ENCODE measurements at places on chromosomes 6 and 20. TPM values are rescaled to one million over a fixed set of nuclear protein-coding genes. Genes with fewer than 3 reads are reported as not detected.
A peak's percentile ranks its signal among the peaks of the same experiment; 100 is the strongest.

- peak; percentile 90 for DNase-seq
These were observed 4.7 kb downstream of the CITED2 start for GRCh38 chr6:139369568-139370282.

DNA sequence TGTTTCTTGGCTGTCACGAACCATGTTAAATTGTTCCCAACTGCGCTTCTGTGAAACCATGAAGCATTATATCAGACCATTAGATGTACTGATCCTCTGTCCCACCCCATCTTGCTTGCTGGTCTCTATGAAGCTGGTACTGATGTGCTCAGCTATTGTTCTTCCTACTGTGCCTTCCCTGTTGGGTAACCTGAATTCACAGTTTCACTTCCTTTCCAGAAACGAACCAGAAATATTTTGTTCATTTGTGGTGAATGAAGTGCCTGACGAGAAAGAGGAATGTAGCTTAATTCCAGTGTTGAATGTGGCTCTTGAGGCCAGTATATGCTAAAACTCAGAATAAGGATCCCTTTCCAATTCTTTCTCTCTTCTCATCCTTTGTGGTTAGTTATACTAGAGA lies 58.1 kb upstream of the SNAP91 start:
- DNase-seq, result no peak

GRCh38 chr6:14720411-14721102 lies 525.3 kb upstream of the JARID2 start:
- no peak for DNase-seq

GRCh38 chr6:142883011-142883410 lies 62.0 kb downstream of the HIVEP2 start:
- DNase-seq, result no peak

DNA sequence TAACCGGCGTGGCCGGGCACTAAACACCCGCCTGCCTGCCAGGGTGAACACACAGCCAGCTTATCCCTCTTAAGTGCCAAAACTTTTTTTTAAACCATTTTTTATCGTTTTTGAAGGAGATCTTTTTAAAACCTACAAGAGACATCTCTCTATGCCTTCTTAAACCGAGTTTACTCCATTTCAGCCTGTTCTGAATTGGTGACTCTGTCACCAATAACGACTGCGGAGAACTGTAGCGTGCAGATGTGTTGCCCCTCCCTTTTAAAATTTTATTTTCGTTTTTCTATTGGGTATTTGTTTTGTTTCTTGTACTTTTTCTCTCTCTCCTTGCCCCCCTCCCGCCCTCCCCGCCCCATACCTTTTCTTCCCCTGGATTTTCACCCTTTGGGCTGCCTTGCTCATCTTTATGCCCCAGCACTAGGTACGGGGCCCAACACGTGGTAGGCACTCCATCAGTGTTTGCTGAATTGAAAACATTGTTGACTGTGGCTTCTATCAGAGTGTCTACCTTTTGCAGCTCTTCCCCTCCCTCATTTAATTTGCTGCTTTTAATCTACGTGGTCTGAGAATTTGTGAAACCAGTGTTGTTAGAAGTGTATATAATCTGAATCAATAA lies 1.5 kb downstream of the ZCCHC3 start:
- no peak for DNase-seq

DNA sequence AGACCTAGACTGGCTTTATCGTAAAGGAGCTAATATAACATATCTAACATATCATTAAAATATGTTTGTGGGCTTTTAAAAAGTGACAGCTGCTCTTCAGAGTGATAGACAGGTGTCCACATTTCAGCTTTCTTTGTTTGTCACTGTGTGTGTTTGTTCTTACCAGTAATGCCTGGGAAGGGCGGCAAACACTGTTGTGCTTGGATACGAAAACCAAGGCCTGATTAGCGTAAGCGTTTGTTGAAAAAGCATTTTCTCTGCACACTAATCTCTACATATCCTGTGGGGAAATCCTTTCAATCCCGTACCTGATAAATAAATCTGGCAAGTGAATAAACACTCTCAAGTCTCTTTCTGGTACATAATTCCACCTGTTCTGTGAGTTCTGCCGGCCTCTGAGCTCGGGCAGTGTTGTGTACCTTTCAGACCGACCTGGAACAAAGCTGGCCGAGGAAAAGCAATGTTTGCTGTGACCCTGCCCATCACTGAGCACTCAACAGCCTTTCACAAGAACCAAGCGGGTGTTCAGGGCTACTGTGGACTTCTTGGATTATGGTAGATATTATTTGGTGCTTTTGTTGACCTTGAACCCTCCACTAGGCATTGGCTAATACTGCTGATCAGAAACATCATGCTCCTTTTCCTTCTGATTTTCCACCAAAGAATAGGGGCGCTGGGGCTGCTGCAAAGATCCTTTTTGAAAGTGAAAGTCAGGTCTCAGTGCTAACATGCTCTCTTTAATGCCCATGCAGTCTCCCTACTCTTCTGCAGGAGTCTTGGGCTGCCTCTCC lies 100.4 kb downstream of the CD83 start:
- no peak for DNase-seq

DNA sequence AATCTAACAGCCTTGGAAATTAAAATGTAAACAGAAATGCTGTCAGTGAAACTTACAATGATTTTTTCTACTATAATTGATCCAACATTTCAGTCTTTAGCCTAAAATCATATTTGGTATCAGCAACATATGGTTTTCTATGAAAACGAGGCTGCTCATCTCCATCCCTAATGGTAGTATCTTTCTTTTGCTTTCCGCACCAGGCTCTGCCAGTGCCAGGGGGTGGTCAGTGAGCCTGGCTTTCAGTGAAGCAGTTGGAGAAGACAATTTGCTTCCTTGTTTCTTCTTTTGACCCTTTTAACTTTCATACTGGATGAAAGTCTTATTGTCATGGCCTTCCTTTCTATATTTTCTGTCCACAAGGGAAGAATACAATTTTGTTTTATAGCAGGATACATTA lies 258.4 kb downstream of the ARID1B start:
- no peak for DNase-seq

DNA sequence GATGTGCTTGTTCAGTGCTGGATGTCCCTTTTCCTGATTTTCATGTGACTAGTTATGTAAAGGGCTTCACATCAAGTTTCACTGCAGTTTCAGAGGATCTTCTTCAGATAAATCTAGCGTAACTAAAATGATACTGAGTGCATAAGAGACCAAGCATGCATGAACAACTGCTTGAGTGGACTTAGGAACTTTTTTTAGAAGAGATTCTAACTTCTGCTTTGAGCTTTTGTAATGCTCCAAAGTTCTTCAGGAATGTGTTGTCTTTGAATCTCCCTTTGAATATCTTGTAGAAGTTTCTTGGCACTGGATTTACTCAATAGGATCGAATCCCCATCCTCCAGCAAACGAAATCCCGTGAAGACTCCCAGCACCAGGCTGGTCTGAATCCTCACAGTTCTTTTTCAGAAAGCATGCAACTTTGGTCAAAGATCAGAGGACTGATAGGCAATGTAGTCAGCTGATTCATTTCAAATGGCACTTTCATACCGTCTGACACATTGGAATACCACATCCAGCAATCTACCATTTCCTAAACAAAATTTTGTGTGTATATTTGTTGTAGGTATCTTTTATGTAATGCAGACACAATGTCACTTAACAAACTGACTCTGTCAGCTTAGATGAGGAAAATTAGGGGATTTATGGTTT lies 33.2 kb downstream of the ENPP1 start:
- DNase-seq, result no peak

GRCh38 chr20:21921251-21921650 lies 215.8 kb downstream of the PAX1 start:
- no peak for DNase-seq

- DNase-seq, result peak; percentile 76
These were observed 92.1 kb upstream of the FAM184A start for GRCh38 chr6:119170447-119171087.

DNA sequence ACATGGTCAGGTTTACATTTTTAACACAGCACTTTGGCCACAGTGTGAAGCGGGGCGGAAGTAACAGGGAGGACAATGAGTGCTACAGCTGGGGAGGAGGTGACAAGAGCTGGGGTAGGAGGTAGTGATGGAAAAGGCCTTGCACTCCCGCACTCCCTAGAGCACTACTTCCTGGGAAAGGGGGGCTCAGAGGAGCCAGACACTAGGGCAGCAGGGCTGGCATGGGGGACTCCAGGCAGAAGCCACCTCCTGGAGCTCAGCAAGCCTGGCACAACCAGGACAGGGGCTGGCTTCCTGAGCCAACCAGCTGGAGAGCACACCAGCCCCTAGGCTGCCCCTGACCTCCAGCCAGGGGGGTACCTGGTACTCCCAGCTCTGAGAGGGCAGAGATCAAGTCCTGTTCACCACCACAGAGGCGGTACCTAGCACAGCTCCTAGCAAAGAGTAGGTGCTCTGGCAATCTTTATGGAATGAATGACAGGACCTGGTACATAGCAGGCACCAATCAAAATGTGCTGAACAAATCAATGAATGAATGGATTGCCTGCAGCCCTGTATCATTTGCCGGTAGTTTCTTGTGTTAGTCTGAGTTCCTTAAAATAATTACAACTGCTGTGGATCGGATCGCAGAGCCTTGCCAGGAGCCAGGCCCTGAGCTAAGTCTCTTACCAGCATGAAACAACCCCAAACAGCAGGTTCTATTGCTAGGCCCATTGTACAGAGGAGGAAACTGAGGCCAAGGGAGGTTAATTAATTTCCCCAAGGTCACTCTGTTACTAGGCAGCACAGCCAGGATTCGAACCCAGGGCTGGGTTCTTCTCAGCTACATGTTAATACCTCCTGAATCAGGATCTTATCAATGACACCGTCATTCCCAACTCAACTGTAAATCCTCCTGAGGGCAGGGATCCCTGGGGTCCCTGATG lies 15.5 kb downstream of the NOL4L start:
- DNase-seq, result no peak

GRCh38 chr6:134936931-134937330 lies 13.0 kb downstream of the ALDH8A1 start:
- DNase-seq, result peak; percentile 5

DNA sequence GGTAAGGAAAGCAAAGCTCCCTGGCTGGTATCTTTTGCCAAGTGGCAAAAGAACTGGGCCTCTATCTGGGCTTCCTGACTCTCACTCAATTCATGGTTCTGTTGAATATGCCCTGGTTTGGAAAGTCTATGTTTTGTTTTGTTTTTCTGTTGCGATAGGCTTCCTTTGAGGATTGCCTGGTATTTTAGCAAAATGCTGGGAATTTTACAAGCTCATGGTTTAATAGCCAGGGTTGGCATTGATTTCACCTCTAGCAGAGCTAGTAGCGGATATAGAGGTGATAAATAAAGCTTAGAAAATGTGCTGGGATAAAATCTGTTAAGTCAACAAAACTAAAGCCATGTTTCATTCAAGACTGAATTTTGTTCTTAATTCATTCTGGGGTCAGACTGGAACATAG lies 109.9 kb downstream of the RNF144B start:
- DNase-seq, result peak; percentile 18

GRCh38 chr20:40535816-40536215 lies 153.2 kb downstream of the MAFB start:
- no peak for DNase-seq

- no peak for DNase-seq
These were observed 249.3 kb downstream of the PREX1 start for GRCh38 chr20:48578397-48579098.

DNA sequence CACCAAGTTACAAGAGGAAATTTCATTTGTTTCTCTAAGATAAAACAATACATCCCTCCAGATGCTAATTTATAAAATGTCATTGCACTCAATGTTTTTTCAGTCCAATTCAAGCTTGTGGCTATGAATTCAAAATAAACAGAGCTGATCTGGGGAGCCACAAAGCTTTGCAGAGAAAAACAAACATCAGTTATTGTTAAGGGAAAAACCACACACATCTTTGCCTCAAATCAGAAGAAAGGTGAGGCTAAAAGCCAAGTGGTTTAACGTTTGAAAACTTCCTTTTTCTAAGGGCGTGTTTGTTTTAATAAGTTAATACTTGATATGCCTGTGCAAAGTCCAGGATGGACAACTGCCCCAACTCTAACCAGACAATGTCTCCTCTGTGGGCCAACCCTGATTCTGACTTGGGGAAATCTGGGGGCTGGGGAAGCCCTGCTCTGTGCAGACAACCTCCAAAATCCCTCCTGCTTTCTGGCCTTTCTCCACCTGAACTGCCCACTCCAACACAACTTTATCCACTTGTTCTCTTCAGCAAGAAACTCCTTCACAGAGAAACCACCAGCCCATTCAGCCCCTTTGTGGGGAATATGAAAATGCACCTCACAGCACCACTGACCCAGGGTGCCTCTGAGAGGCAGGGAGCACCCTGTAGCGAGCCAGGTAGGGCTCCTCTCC lies 44.6 kb upstream of the NT5E start:
- no peak for DNase-seq

DNA sequence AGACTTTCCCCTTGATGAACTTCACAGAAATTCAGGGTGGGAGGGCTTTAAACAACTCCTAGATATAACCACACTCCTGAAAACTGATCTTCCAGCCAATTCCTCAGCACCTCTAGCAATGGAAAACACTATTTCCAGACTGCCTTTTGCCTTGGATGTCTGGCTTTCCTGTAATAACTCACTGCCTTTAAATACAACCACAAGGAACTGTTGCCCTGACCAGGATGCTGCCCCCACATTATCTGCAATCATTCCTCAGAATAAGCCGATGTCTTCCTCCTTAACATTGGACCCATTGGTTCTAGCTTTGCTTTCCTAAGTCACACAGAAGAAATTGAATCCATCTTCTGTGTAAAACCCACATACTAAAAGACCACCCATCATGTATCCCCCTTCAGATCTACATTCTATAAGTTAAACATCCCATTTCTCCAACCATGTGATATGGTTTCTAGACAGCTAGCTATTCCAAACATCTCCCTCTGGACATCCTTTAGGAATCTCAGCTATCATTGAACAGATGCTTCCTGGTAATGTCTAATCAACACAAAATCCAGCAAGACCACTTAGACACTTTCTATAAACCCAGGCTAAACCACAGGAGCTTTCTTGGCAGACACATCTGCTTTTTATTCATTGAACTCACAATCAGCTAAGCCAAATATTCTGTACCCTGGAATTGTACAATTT lies 95.9 kb upstream of the KCNQ5 start:
- peak; percentile 83 for DNase-seq

GRCh38 chr6:46502486-46503119 lies 11.4 kb upstream of the RCAN2 start:
- DNase-seq, result no peak

GRCh38 chr6:22081709-22082108 lies 215.1 kb downstream of the PRL start:
- DNase-seq, result no peak

TMEM244 gene
- not detected for total RNA-seq

MOG gene
- 2.9 TPM for total RNA-seq

NOTCH4 gene
- total RNA-seq, result 6.7 TPM

LRP11 gene
- 21.7 TPM for total RNA-seq

PROKR2 gene
- not detected for total RNA-seq

CLVS2 gene
- total RNA-seq, result 4.1 TPM

AURKA gene
- 12.3 TPM for total RNA-seq

TFAP2B gene
- 1.4 TPM for total RNA-seq

WFDC10B gene
- not detected for total RNA-seq

TGM3 gene
- not detected for total RNA-seq

SIRPB1 gene
- total RNA-seq, result 4.8 TPM

TRERF1 gene
- total RNA-seq, result 4.8 TPM

CNR1 gene
- total RNA-seq, result 4.8 TPM

BPI gene
- not detected for total RNA-seq

VNN1 gene
- total RNA-seq, result 1.4 TPM
